ENCODE measurements at places on chromosomes 3 and 15.
A peak's percentile ranks its signal among the peaks of the same experiment; 100 is the strongest.

DNA sequence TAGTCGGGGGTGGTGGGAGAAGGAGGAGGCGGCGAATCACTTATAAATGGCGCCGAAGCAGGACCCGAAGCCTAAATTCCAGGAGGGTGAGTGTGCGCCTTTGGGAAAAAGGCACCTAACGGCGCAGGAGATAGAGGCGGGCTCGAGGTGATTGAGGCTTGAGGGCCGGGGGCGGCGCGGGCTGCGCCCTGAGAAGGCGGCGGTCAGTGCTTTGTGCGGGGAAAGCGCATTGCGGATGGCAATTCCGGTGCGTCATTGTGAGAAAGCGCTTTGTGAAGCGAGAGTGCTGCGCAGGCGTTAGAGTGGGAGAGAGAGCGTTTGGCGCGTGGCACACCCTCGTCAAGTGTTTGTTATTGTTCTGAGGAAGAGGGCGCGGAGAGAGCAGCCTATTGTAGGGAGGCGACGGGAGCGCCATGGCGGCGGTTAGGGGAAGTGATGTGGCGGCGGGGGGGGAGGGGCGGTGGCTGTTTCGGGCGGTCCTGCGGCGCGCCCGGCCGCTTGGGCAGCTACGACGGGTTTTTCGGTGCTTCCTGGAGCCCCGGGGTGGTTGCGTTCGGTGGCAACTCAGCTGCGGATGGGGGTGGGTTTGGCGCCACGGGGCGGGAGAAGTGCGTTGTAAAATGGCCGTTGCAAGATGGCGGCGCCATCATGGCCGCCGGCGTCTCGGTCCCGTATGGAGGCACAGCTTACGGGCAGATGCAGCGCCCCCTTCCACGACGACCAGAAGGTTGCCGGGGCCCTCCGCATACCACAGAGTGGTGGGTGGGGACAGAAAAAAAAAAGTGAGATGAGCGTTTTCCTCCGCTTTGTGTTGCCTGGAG is 492 bp downstream of the MORF4L1 start:
- peak; percentile 86 for DNase-seq

DNA sequence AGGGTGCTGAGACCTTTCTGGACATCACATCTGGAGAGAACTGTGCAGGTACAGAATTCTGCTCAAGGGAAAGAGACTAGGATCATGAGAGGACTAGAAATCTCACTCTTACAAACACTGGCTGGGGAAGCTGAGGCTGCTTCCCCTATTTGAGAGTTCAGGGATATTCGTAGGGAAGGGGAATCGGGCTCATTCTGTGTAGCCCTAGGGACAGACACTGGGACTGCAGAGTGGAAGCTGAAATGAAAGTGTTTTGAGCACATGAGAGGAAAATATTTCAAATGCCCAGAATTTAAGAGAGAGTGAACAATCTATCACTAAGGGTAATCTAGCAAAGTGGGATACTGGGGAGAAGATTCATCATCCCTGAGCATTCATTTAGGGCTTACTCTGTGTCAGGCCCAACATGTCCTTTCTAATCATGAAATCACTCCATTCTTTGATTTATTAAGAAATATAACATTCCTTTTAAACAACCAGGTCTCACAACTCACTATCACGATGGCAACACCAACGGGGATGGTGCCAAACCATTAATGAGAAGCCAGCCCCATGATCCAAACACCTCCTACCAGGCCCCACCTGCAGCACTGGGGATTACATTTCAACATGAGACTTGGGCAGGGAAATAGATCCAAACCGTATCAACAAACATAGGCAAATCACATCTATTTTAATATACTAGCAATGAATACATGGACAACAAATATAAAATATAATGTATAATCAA is 63.0 kb downstream of the CPN2 start:
- DNase-seq = no peak

GRCh38 chr15:35547775-35548364 is 1.9 kb upstream of the DPH6 start:
- no peak for DNase-seq

GRCh38 chr15:47756872-47757271 is 39.6 kb downstream of the SEMA6D start:
- DNase-seq = no peak

DNA sequence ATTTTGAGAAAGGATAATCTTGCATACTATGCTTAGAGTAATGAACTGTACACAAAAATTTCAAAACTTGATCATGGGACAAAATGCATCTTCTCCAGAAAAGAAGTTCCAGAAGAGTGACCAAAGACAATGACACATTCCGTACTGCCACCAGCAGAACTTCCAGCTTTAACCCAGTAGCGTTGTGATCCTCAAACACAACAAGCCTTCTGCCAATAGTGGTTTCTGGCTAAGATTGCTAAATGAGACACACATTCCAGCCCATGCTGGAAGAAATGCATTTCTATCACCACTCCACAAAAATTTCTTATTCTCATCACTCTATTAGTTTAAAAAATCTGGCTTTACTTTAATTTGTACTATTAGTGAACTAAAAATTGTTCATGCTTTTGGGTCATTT is 334.9 kb downstream of the TBC1D5 start:
- DNase-seq = no peak

- DNase-seq = no peak
Observed at GRCh38 chr3:175526609-175527280, 667.6 kb downstream of the NAALADL2 start.

- no peak for DNase-seq
Observed at GRCh38 chr3:132268956-132269355, 48.3 kb upstream of the ACP3 start.

GRCh38 chr15:66041276-66041675 is 172.0 kb downstream of the RAB11A start:
- DNase-seq = no peak

DNA sequence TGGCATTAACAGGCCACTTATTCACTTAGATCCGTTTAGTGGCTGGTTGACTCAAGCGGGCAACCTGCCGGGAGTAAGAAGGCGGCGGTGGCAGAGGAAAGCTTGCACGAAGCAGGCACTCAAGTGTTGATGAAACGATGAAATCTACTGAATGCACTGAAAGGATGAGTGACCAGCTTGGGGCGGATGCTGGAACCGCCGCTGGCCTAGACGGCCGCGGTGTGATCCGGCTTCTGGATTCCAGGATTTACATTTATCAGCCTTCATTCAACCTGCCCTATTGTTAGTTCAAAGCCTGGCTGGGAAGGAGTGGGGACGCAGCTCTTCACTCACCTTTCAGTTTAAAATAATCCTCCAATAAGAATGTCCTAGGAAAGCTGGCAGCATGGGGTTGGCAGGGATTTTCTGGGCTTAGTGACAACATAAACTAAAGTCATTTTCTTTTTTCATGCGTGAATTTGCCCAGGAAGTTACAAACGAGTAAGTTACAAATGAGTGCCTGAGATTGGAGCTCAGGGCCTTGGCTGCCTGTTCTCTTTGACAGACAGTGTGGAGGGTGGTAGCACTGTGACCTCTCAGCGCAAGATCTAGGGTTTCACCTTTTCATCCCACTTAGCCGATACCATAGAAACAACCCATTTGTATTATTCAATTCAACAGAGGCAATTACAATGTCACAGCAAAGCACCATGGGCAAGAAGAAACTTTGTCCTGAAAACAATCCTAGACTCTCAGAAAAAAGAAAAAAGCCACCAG is 1.1 kb upstream of the PLCH1 start:
- DNase-seq = no peak

DNA sequence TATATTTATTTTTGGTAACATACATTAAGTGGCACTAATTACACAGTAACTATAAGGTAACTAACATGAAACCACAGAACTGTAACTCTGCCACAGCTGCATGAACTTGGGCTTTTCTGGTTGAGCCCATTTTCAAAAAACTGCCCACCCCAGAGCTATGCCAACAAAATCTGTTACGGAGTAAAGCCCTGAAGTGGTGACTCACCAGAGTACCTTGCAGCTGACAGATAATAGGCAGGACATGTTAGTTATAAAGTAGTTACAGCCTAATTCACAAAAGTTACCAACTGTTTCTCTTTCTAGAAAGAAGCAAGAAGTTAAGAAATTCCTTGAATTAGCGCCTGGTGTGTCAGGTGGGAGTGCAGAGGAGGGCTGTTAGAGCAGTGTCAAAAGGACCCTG is 1.5 kb upstream of the GPX1 start:
- DNase-seq = no peak

- no peak for DNase-seq
Observed at GRCh38 chr3:71262364-71263265, 320.9 kb downstream of the FOXP1 start.
